ENCODE measurements at places on chromosomes 13 and 19.

DNA sequence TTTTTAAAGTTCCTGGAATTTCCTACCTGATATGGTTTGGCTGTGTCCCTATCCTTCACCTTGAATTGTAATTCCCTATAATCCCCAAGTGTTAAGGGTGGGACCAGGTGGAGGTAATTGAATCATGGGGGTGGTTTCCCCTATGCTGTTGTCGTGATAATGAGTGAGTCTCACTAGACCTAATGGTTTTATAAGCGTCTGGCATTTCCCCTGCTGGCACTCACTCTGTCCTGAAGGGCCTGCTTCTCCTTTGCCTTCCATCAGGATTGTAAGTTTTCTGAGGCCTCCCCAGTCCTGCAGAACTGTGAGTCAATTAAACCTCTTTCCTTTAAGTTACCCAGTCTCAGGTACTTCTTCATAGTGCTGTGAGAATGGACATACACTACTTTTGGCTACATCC lies 298.7 kb downstream of the HS6ST3 start:
- no peak for DNase-seq

DNA sequence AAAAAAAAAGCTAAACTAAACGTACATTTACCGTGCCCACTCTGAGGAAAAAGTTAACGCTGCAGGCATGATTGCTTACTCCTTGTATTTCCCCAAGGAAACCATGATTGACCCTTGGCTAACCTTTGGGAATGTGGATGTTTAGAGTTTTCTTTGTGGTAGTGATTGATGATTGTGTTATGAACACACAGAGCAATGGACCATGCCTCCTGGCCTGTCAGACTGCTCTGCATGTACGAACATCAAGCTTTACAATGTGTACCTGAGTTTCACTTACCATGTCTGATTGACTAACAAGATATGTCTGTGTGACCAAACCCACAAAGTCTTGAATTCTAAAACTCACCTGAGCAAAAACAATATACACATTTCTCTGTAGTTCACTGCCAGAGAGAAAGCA lies 35.1 kb downstream of the MYCBP2 start:
- no peak for DNase-seq

DNA sequence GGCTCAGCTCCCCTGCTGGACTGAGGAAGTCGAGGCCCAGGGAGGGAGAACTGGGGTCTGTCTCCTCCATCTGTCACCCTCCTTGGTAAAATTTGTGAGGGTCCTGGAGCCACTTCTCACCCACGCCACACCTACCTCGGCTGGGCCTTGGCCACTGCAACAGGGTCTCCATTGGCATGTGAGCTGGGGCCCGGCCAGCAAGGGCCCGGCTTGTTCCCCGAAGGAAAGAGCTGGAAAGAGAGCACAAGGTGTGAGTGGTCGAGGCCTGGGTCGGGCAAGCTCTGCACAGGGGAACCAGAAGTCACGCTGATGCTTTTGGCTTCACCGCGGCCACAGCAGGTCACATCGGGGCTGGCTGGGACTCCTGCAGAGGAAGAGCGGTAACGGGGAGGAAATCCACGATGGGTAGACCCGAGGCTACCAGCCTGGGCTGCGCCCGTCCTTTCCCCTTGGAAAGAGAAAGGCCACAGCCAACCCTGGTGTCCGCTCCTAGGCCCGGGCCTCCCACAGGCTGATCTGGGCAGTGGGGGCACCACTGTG lies 9.0 kb downstream of the NANOS3 start:
- no peak for DNase-seq

GRCh38 chr19:56119582-56119978 lies 1.5 kb downstream of the ZNF787 start:
- peak; percentile 33 for DNase-seq

All from fibroblast of skin of right quadriceps (primary cell).